ENCODE measurements at places on chromosomes 16 and 17. TPM values are rescaled to one million over a fixed set of nuclear protein-coding genes. Genes with fewer than 3 reads are reported as not detected.

Gene TIGD7
- 8.5 TPM for total RNA-seq

Gene NME3
- 95.3 TPM for total RNA-seq

Gene CHD9NB
- total RNA-seq: 4.2 TPM

Gene ENKD1
- 11.6 TPM for total RNA-seq

DNA sequence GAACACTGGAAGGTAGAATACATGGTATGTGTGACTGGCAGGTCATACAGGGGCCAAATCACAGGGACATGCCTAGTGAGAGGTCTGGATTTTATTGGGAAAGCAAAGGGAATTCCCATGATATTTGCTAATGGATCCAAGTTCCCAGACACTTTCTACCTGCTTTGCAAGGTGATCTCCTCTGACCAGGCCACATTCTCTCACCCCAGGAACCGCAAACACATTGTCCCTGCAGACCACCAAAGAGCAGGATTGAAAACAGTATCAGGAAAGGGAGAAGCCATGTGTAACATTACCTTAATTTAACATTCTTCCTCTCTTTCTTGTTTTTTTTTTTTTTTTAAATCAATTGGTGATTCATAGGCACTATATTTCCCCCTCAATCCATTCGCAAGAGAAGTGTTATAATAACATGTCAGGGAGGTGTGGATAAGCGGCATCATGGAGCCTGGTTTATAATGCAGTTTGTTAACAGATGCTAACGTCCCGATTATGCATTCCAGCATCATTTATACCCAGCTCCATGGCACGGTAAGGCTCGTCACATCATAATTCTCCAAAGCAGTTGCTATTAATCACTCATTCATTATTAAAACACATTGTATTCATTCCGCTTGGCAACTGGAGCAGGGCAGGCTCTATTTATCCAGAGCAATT lies 155.1 kb upstream of the CCL2 start:
- no peak overlapping the region for H3K27ac ChIP-seq
- H3K4me3 ChIP-seq: no peak overlapping the region
- no peaks in the 10 kb centered on the region for H3K27me3 ChIP-seq
- peak; percentile 22 for DNase-seq
- no peaks in the 10 kb centered on the region for H3K36me3 ChIP-seq
- H3K4me1 ChIP-seq: peaks cover 4% of the 10 kb centered on the region

DNA sequence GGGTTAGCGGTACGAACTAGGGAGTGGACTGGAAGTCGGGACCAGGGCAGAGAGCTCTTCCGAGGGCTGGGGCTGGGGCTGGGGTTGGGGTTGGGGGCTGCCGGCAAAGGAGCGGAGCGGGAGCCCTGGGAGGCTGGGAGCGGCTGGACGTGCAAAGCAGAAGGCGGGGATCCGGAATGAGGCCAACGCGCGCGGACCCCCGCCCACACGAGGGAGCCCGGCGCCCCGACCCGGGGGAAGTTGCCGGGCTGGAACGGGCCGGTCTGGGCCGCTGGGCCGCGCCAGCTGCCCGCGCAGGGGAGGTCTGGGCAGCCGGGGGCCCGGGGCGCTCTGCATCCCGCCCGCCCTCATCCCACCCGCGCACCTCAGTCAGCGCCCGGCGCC lies 323 bp downstream of the ST3GAL2 start:
- H3K4me3 ChIP-seq: peak overlapping the region; percentile 94
- H3K4me1 ChIP-seq: peaks cover 32% of the 10 kb centered on the region
- H3K27me3 ChIP-seq: no peaks in the 10 kb centered on the region
- H3K27ac ChIP-seq: no peak overlapping the region
- peak; percentile 34 for DNase-seq

DNA sequence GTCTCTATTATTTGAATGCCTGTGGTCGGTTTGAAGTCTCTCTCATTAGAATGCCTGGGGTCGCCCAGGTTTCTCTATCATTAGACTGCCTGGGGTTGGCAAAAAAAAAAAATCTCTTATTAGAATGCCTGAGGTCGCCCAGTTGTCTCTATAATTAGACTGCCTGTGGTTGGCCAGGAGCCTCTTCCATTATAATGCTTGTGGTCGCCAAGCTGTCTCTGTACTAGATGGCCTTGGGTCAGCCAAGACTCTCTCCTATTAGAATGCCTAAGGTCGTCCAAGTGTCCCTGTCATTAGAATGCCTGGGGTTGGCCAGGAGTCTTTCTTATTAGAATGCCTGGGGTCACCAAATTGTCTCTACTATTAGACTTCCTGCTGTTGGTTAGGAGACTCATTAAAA lies 2228.4 kb downstream of the TP53TG3F start:
- DNase-seq: no peak
- no peak overlapping the region for H3K4me3 ChIP-seq
- no peaks in the 10 kb centered on the region for H3K4me1 ChIP-seq
- no peaks in the 10 kb centered on the region for H3K36me3 ChIP-seq
- H3K27me3 ChIP-seq: no peaks in the 10 kb centered on the region
- no peak overlapping the region for H3K27ac ChIP-seq

DNA sequence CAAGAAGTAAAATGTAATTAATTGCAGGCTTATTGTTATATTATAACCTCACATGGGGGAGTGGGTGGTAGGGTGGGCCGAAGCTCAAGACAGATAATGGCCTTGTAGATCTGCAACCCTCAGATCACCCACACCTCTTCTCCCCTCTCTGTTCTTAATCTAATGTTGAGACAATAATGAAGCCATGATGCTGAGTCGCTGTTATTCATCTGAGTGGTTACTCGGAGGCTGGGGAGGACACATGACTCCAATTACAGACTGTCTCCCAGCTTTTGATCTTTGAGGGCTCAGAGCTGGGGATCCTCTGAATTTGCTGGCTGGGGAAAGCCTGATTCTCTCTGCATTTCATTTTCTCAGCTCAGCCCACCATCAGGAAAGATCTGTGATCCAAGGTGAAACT lies 275.3 kb downstream of the SHISA9 start:
- peaks cover 21% of the 10 kb centered on the region for H3K4me1 ChIP-seq
- H3K4me3 ChIP-seq: no peak overlapping the region
- H3K27ac ChIP-seq: no peak overlapping the region
- DNase-seq: no peak
- H3K36me3 ChIP-seq: no peaks in the 10 kb centered on the region
- no peaks in the 10 kb centered on the region for H3K27me3 ChIP-seq

DNA sequence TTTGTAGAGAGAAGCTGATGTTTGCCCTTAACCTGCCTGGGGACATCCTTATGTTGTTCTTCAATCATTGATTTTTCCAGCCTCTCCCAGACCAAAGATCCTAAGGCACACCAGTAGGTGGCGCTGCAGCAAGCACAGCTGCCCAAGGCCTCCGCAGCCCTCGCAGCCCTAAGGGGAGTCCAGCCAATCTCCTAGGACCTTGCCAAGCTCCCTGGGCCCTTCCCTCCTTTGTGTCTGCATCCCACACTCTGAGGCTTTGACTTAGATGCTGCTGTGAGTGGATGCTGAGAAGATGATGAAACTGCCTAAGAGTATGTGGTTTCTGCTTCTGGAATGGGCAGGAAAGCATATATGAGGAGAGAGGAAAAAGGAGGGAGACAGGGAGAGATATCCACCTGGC lies 47.1 kb downstream of the SPACA3 start:
- H3K36me3 ChIP-seq: no peaks in the 10 kb centered on the region
- H3K4me1 ChIP-seq: no peaks in the 10 kb centered on the region
- peak; percentile 80 for DNase-seq

- H3K4me3 ChIP-seq: no peak overlapping the region
- H3K27me3 ChIP-seq: no peaks in the 10 kb centered on the region
- H3K27ac ChIP-seq: no peak overlapping the region
- H3K4me1 ChIP-seq: 0 out of 2 replicates have a peak, but pooled peaks cover 3% of the 10 kb centered on the region
Observed at GRCh38 chr16:50591800-50592771, 43.9 kb downstream of the NKD1 start.

DNA sequence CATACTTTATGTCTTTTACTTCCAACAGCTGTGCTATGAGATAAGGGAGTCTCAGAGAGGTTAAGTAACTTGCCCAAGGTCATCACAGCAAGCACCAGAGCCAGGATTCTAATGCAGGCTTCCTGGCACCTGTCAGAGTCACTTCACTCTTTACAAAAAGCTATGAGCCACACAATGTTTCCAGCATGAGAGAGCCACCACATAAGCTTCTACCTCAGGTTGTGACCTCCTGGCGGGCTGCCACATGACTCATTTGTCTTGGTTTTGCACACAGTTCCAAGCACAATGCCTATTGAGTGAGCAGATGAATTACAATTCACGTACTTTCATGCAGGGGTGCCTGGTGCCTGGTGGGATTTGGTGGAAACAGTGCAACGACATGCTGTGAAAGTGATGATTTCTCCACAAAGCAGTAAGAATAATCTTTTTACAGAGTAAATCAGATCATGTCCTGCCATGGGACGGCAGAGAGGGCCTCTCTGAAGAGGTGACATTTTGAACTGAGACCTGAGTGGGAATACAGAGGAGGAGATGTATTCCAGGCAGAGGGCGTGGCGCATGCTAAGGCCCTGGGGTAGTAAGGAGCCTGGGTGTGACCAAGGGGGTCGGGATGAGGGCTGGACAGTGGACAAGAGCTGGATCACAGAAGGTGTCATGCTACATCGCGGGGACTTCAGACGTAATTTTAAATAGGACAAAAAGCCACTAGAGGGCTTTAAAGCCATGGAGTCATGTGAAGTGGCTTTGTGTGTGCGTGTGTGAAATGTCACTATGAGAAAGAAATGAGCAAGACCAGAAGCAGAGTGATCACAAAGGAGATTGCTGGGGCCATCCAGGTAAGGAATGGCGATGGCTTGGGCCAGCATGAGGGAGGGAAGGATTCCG lies 53.4 kb downstream of the CACNG3 start:
- H3K27ac ChIP-seq: no peak overlapping the region
- no peaks in the 10 kb centered on the region for H3K4me1 ChIP-seq
- peak; percentile 15 for DNase-seq
- no peaks in the 10 kb centered on the region for H3K27me3 ChIP-seq
- H3K4me3 ChIP-seq: no peak overlapping the region

- DNase-seq: no peak
- H3K27me3 ChIP-seq: no peaks in the 10 kb centered on the region
- peaks cover 3% of the 10 kb centered on the region for H3K4me1 ChIP-seq
- no peak overlapping the region for H3K27ac ChIP-seq
- no peak overlapping the region for H3K4me3 ChIP-seq
- no peaks in the 10 kb centered on the region for H3K36me3 ChIP-seq
Observed at GRCh38 chr17:45139533-45139920, 4.0 kb downstream of the ACBD4 start.

GRCh38 chr16:3089717-3090592 lies 9.1 kb downstream of the ZSCAN10 start:
- H3K27me3 ChIP-seq: no peaks in the 10 kb centered on the region
- no peak overlapping the region for H3K4me3 ChIP-seq
- peaks cover 24% of the 10 kb centered on the region for H3K4me1 ChIP-seq
- H3K36me3 ChIP-seq: peaks cover 42% of the 10 kb centered on the region
- no peak for DNase-seq

DNA sequence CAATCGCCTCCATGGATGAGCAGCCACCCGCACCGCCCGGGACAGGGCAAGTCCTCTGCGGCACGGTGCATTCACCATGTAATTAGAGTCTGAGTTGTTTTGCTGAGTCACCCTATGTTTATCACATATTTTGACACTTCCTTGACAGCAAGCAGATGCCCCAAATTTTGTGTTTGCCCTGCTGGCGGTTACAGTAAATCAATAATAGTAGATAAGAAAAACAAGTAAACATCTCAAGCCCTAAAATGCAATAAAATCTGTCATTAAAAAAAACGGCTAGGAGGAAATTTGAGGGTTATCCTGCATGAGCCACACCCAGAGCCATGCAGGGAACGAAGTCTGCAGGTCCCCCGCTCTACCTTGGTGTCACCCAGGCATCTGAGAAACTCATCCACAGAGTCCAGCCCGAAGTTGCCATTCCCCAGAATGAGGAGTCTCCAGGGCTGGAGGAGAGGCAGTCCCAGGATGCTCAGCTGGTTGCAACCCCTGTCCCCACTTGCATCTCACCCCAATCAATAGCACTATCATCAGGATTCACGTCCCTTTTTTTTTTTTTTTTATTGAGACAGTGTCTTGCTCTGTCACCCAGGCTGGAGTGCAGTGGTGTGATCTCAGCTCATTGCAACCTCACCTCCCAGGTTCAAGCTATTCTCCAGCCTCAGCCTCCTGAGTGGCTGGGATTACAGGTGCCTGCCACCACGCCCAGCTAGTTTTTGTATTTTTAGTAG lies 16.5 kb upstream of the ST6GALNAC1 start:
- no peaks in the 10 kb centered on the region for H3K4me1 ChIP-seq
- no peaks in the 10 kb centered on the region for H3K36me3 ChIP-seq
- H3K27ac ChIP-seq: no peak overlapping the region
- no peaks in the 10 kb centered on the region for H3K27me3 ChIP-seq
- H3K4me3 ChIP-seq: no peak overlapping the region
- DNase-seq: no peak

GRCh38 chr16:14364386-14365199 lies 265.5 kb downstream of the PARN start:
- DNase-seq: peak; percentile 30
- no peak overlapping the region for H3K27ac ChIP-seq
- no peaks in the 10 kb centered on the region for H3K27me3 ChIP-seq
- no peak overlapping the region for H3K4me3 ChIP-seq

DNA sequence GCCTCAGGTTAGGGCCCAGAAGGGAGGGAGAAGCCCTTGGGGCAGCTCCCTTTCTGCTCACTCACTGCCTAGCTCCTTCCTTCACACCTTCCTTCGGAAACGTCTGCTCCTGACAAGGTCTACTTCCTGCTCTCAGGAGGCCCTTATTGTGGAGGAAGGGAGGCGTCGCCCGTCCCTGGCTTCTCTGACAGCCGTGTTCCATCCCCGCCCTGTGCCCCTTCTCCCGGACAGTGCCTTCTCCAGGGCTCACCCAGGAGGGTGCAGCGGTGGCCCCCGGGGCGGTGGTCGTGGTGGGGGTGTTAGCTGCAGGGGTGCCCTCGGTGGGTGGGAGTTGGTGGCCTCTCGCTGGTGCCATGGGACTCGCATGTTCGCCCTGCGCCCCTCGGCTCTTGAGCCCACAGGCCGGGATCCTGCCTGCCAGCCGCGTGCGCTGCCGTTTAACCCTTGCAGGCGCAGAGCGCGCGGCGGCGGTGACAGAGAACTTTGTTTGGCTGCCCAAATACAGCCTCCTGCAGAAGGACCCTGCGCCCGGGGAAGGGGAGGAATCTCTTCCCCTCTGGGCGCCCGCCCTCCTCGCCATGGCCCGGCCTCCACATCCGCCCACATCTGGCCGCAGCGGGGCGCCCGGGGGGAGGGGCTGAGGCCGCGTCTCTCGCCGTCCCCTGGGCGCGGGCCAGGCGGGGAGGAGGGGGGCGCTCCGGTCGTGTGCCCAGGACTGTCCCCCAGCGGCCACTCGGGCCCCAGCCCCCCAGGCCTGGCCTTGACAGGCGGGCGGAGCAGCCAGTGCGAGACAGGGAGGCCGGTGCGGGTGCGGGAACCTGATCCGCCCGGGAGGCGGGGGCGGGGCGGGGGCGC lies 231.9 kb downstream of the SEC14L1 start:
- peak overlapping the region; percentile 96 for H3K4me3 ChIP-seq
- H3K4me1 ChIP-seq: peaks cover 47% of the 10 kb centered on the region
- no peaks in the 10 kb centered on the region for H3K36me3 ChIP-seq
- peak; percentile 94 for DNase-seq

- no peak for DNase-seq
- peaks cover 6% of the 10 kb centered on the region for H3K4me1 ChIP-seq
- H3K27ac ChIP-seq: no peak overlapping the region
Observed at GRCh38 chr17:40602445-40603443, 37.5 kb upstream of the CCR7 start.

All from GM23338 (cell line).